CD4-positive, CD25-positive, alpha-beta regulatory T cell (primary cell): ENCODE measurements at places on chromosomes 2 and 18. TPM values are rescaled to one million over a fixed set of nuclear protein-coding genes. Genes with fewer than 3 reads are reported as not detected.

The EIF5B gene
- 4.6 TPM for polyA plus RNA-seq

DNA sequence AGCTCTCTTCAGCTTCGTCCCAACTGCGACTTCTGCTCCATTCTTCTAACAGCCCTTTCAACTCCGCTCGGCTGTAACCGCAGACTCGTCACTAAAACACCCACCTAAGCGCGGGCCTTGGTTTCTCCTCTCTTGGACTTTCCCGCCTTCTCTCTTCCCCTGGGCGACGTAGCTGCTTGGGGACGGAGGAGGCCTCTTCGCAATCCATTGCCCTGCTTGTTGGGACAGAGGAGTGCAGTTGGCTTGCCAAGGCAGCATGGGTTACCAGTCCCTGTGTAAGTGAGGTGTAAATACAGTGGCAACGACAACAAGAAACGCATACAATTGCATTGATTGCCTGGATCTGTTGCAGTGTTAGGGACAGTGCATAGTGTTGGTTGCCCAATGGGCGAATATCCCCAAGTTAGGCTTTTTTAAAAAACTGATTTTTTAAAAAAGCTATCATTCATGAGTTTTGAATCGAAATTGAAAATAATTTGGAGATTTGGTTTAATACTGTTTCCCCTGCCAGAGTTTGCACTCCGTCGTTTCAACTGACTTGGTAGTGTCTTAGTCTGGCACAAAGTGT is 484 bp upstream of the DARS1 start:
- H3K27me3 ChIP-seq: no peaks in the 10 kb centered on the region
- peaks cover 35% of the 10 kb centered on the region for H3K4me1 ChIP-seq
- peak overlapping the region; percentile 98 for H3K27ac ChIP-seq
- DNase-seq: peak; percentile 69
- peak overlapping the region; percentile 94 for H3K4me3 ChIP-seq

GRCh38 chr2:226286916-226287315 is 512.7 kb downstream of the IRS1 start:
- H3K27ac ChIP-seq: no peak overlapping the region
- no peaks in the 10 kb centered on the region for H3K4me1 ChIP-seq
- no peaks in the 10 kb centered on the region for H3K27me3 ChIP-seq
- no peak for DNase-seq
- H3K36me3 ChIP-seq: no peaks in the 10 kb centered on the region

GRCh38 chr2:40483549-40484243 is 31.8 kb upstream of the SLC8A1 start:
- H3K4me1 ChIP-seq: no peaks in the 10 kb centered on the region
- no peak overlapping the region for H3K4me3 ChIP-seq
- no peaks in the 10 kb centered on the region for H3K27me3 ChIP-seq
- H3K27ac ChIP-seq: no peak overlapping the region
- H3K36me3 ChIP-seq: no peaks in the 10 kb centered on the region
